ENCODE measurements at places on chromosomes 5 and 9.

GRCh38 chr5:17691762-17692161 lies 57.5 kb downstream of the TAF11L14 start:
- DNase-seq = no peak

- no peak for DNase-seq
Measured at GRCh38 chr9:114397219-114397847, 9.6 kb upstream of the AKNA start.

DNA sequence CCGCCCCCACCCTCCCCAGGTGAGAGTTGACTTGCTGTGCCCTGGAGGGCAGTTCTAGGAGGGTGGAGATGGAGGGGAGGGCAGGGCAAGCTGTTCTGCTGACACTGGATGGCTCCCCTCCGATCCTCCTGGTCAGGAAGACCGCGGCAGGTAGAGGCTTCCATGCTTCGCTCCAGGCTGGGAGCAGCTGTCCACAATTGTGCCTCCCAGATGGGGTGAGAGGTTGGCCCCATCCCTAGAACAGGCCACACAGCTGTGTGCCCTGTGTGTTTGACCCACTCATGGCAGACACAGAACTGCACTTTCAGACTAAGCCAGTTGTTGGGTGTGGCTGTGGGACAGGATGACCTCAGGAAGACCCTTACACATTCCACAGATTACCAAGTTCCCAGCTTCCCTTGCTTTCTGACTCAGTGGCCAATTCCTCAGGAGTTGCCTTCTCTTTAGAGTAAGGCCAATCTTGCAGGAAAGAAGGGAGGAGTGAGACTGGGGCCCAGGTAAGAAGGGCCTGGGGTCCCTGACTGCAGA lies 72.1 kb upstream of the HSPA9 start:
- DNase-seq = no peak

DNA sequence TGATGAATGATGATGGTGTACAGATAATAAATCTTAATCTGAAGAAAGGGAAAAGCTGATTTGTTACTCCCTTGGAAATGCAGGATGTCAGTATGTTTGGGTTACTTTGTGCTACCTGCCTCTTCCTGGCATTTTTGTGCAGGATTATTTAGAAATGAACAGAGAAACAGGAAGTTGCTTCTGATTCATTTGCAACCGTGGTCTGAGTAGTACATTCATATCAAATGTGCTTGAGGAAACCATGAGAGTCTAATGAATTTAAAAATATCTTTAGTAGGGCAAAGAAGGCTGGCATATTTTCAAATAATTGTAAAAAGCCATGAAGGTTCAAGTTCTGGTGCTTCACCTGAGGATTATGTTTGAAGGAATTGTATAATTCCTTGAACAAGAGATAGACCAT lies 391.6 kb downstream of the TMEM161B start:
- DNase-seq = no peak

DNA sequence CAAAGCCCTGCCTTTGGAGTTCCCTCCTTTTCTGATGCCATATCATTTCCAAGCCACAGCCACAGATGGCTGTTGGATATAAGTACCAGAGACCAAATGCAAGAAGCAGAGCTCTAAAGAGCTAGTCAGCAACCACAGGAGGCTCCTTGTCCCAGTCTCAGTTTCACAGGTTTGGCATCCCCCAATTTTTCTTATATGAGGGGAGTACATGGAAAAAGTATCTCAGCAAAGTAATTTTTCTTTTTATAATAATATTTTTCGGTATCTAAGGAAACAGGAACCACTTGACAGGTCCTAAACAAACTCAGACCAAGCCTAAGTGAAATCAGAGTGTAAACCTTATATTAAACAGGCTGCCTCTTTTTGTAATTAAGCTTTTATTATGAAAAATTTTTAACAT lies 20.1 kb downstream of the GZMK start:
- no peak for DNase-seq

DNA sequence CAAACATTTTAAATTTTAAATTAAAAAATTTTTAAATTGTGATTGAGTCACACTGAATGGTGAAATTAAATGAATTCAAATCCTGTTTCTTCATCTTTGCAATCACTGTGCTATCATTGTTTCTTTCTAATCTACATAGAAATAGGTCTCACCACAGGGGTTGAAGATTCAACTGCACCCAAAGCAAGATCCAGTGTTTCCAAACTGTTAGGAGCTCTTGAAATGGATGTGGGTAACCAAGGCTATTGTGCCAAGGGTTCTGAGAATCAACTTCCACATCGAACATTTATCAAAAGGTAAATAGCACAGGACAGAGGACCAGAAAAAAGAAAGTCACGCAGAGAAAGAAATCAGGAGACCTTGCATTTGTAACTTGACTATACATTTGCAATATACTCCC lies 172.6 kb upstream of the RASEF start:
- DNase-seq = no peak

Measured in anterior cingulate cortex (tissue), 58 donors.